Hair follicle dermal papilla cell (primary cell): ENCODE measurements at places on chromosomes 7 and 10. TPM values are rescaled to one million over a fixed set of nuclear protein-coding genes. Genes with fewer than 3 reads are reported as not detected.

PON1 gene
- not detected in 2 replicates for total RNA-seq

SLC35G1 gene
- total RNA-seq, result 4.1 and 4.5 TPM in 2 replicates

WASHC2C gene
- total RNA-seq, result 33.6 and 36.3 TPM in 2 replicates

VPS37D gene
- total RNA-seq, result 3.6 and 6.2 TPM in 2 replicates

MACC1 gene
- total RNA-seq, result 0.16 and 0.24 TPM in 2 replicates

SNX13 gene
- total RNA-seq, result 40.9 and 49.8 TPM in 2 replicates

OPN1SW gene
- total RNA-seq, result not detected in 2 replicates
